Nucleus accumbens (tissue), 56 donors: ENCODE measurements at places on chromosomes 6 and 20.

DNA sequence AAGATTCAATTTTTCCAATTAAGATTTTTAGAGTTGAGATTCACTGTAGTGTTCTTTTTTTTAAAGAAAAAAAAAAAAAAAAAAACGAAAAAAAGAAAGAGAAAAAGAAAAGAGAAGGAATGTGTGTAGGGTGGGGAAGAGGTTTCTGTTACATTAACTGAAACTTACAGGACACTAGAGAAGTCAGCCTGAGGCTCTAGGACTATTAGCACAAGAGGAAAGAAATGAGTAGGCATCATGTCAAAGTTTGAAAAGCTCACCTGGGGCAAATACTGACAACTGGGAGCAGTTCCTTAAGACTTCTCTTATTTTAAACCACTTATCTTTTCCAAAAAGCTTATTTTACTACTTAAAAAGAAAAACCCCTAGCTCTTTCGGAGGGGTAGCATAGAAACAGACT, 185.9 kb downstream of the DST start:
- no peak for DNase-seq

- DNase-seq, result no peak
Measured at GRCh38 chr6:43671801-43672690, 15.5 kb downstream of the MRPS18A start.

DNA sequence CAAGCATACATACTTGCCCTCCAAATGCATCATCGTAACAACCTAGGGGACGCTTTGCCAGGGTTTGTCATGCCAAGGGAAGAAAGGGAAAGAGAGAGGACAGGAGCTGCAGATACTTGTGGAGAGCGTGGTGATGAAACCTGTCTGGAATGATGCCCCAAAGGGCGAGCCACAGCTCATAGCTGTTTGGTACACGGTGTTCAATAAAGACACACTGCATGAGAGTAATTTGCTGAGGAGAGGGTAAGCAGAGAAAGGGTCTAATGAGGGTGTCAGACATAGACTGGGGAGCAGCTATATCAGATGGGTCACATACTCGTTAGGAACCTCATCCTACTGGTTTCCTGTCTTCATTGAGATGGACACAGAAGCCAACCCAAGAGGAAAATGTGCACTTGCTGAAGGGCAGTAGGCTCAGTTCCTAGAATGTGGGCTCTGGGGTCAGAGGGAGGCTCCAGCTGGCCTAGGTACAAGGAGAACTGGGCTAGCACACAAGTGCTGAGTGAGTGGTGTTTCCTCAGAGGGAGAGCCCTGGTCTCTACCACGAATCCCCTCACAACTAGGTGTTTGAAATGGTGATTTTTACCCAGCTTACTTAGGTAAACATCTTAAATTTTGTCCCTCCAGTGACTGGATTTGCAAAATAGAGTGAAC, 5.2 kb upstream of the FOXO3 start:
- DNase-seq, result no peak

DNA sequence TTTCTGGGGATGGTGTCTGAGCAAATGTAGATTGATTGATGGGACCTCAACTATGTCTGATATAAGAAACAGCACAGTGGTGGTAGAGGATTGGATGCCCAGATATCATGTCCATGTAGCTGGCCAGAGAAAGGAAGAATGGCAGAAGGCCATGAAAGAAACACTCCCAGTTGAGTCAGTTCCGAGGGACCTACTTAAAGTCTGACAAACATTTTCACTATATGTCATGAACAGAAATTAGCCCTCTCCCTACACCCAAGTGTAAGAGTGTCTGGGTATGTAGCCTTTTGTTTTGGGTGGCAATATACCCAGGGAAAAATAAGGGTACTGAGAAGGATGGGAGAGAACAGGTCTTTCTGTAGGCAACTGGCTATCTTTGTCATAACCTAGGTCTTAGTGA, 434.2 kb downstream of the BCKDHB start:
- DNase-seq, result no peak

DNA sequence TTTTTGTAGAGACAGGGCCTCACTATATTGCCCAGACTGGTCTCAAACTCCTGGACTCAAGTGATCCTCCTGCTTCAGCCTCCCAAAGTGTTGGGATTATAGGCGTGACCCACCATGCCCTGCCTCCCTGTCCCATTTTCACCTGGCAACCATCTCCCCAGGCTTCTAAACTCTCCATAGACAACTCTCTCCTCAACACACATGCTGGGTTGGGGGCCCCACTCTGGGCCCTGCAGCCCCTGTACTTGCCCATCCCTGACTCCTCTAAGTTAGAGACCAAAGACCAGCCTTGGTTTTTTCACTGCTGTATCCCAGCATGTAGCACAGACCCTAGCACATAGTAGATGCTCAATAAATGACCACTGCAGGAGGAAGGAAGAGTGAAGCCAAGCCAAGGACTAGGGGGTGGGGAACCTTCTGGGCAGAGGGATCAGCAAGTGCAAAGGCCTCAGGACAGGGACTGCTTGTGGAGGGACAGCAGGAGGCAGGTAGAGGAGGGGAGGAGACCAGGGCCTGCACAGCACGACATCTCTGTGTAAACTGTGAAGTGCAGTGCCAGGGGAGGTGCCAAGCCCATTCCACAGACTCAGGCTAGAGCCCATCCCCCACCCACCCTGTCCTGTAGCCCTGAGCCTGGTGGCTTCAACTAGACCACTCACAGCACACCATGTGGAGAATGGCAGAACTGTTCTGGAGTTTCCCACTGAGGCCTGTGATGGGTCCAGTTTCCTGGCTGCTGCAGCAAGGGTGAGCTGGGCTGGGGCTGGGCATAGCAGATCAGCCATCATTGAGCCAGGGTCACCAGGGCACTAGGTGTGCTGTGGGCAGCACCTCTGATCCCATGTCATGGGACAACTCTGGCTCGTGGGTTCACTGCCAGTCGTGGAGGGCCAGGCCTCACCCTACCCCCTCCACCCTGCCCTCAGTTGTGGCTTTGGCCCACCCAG, 3.4 kb upstream of the SRC start:
- DNase-seq, result no peak

DNA sequence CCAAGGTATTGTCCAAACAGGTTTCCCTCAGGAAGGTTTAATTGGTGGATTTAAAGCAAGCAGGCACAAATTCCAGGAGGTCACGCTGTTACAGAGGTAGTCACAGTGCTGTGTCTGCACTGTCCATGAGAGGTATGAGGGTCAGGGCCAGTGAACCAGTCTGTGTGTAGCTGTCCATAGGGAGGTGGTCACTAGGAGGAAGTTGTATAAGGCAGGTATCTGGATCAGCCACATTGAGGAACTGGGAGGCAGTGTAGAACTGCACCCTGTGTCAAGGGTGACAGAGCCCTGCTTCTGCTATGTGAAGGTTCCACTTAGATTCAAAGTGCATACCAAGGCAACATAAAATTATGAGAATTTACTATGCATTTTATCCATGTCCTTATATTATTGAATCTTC, 73.3 kb downstream of the MAP3K4 start:
- DNase-seq, result no peak

- no peak for DNase-seq
Measured at GRCh38 chr20:53427951-53428350, 165.7 kb downstream of the ZNF217 start.

DNA sequence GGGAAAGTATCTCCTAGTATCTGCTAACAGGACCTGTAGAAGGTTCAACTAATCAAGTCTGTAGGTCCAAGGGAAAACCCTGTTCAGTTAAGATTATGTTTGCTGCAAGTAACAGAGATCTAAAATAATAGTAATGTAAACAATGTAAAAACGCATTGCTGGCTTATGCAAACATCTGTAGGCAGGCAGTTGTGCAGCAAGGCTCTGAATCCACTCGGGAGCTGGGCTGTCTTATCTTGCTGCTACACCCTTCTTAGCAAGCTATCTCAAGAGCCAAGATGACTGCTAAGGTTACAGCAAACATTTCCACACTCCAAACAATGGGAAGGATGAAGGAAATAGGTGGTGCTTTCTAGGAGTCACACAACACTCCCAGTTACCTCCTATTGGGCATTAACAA, 397.3 kb upstream of the NRSN1 start:
- DNase-seq, result no peak

GRCh38 chr6:160766989-160767646, 65.1 kb downstream of the PLG start:
- DNase-seq, result peak; percentile 37

- peak; percentile 69 for DNase-seq
Measured at GRCh38 chr6:12060780-12061609, 48.9 kb downstream of the HIVEP1 start.

- DNase-seq, result no peak
Measured at GRCh38 chr6:151109869-151110575, 129.7 kb upstream of the AKAP12 start.

DNA sequence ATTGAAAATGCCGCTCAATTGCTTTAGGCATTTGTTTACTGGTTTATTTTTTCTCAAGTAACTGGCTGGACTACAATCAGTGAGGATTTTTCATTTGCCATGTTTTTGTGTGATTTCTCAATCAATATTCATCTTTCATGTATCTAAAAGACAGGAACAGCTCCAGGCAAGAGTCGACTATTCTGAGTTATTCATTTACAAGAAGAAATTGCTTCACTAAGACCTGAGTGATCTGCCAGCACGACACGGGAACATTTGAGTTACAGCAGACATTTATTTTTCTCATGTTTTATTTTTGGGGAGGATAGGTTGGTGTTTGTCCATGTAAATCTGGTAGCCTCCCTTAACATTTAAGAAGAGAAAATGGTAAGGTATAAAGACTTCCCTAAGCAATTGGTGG, 124.1 kb downstream of the CBLN4 start:
- DNase-seq, result no peak

GRCh38 chr6:149825292-149825691, 38.9 kb downstream of the LRP11 start:
- no peak for DNase-seq

DNA sequence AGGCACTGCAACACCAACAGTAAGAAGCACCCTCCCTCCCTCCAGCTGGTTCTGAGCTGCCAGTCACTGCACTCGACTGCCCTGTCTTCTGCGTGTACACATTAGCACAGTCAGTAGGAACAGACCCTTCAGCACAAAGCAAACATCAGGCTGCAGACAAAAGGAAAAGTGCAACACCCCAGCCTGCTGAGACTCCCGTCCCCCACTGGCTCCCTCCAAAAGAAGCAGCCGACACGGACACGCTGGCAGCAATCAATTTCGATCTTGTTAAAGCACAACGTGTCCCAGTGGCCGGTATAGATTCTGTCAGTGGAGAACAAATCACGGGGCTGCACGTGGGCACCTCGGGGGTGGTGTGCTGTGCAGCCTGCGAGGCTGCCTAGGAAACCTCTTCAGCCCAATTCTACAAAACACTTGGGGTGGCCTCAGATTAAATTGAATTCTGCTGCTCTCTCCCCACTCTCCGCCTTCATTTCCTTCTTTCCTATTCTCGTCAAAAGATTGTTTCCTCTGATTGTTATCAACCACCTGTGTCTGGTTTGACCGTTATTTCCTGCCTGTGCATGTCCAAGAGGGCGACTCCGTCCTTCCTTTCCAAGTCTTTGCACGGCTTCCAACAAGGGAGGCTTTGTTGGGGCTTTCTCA, 38.7 kb downstream of the TRAF3IP2 start:
- DNase-seq, result no peak

GRCh38 chr6:169950558-169950957, 199.1 kb downstream of the ERMARD start:
- no peak for DNase-seq

DNA sequence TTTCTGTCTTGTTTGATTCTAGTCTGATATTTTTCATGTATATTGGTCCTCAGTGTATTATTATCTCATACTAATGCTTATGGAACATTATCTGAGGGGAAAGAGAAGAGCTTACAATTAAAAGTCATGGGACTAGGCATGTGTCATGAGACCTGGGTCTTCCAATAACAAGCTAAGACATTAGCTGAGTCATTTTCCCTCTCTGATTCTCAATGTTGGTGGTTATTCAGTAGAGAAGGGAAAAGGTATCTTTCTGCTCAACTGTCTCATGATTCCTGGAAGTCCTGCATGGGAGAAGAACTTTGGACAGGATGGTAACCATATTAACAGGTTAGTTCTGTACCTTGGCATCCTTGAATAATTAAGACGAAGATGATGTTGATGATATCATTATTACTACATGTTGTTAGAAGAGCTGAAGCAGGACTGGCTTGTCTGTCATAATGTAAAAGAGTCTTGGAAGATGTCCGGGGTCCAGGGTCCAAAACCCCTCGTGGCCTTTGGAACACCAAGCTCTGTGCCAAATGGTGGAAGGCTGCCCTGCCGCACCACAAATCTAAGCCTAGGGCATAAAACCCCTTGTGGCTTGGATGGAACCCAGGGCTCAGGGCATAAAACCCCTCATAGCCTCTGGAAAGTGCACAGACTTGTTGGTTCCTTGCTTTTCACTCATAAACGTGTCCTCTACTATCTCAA, 19.1 kb downstream of the TRIM38 start:
- DNase-seq, result no peak

DNA sequence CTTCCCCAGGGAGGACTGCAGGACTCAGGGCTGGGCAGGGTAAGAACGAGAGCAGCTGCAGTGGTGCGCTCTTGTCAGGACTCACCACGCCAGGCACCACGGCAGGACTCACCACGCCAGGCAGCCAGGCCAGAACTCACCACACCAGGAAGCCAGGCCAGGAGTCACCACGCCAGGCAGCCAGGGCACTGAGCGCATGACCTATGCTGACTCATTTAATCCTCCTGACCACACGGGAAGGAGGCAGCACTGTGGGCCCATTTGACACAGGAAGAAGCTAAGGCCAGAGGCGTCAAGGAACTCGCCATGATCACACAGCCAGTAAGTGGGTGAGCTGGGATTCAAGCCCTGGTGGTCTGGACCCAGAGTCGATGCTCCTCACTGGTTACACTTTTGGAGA, 189.3 kb downstream of the PREX1 start:
- DNase-seq, result no peak

GRCh38 chr6:42932412-42932811, 3.1 kb downstream of the CNPY3 start:
- no peak for DNase-seq

DNA sequence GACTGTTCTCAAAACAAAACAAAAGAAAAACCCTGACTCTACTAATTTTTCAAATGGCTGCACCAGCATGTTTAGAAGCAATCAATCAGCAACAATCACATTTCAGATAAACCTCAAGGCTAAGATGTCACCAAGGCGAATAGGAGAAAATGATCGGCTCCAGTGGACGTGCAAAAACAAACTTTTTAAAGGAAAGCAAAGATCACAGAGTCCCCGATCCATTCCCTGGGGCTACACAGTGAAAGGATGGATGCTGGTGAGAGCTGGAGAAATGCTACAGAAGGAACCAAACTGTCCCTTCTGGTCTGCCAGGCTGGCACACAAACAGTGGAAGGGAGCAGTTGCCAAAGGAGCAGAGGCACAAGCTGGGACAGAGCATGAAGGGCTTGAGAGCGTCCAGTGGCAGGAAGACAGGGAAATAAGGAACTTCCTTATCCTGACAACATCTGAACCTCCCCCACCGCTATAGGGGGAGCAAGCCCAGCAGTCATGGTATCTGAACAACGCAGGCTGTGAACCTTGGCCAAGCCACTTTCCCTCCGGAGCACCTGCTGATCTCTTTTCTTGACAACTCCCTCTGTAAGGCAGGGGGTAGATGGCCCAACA, 73.7 kb upstream of the HIVEP1 start:
- DNase-seq, result no peak

DNA sequence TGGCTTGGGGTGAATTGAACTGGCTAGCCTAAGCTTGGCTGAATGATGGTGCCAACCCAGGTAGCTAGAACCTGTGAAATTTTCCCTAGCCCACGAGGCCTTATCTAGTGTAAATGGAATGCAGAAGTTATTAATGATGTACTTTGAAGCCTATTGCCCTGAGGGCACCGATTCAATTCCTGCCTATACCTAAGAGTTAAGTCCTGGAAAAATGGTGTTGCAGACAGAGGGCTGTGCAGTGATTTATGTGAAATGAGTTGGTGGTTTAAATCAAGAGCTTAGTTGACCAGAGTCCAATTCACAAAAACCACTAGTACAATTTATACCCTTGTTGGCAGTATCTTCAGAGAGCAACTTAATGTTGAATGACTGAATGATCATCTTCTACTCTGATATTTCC, 373.8 kb upstream of the JAG1 start:
- DNase-seq, result no peak
